ENCODE measurements at places on chromosomes 12 and 14. TPM values are rescaled to one million over a fixed set of nuclear protein-coding genes. Genes with fewer than 3 reads are reported as not detected.
A peak's percentile ranks its signal among the peaks of the same experiment; 100 is the strongest.

The NYNRIN gene
- 0.11 TPM for total RNA-seq

The CFAP251 gene
- 2.0 TPM for total RNA-seq

- no peak overlapping the region for H3K27ac ChIP-seq
- peaks cover 33% of the 10 kb centered on the region for H3K4me1 ChIP-seq
- DNase-seq, result no peak
- H3K27me3 ChIP-seq, result no peaks in the 10 kb centered on the region
Observed at GRCh38 chr12:46400406-46400805, 27.8 kb upstream of the SLC38A2 start.

- H3K4me1 ChIP-seq, result peaks cover 23% of the 10 kb centered on the region
- no peak overlapping the region for H3K27ac ChIP-seq
- H3K36me3 ChIP-seq, result peaks cover 7% of the 10 kb centered on the region
- H3K27me3 ChIP-seq, result peaks cover 39% of the 10 kb centered on the region
Observed at GRCh38 chr12:44873898-44874297, 2.2 kb downstream of the NELL2 start.

DNA sequence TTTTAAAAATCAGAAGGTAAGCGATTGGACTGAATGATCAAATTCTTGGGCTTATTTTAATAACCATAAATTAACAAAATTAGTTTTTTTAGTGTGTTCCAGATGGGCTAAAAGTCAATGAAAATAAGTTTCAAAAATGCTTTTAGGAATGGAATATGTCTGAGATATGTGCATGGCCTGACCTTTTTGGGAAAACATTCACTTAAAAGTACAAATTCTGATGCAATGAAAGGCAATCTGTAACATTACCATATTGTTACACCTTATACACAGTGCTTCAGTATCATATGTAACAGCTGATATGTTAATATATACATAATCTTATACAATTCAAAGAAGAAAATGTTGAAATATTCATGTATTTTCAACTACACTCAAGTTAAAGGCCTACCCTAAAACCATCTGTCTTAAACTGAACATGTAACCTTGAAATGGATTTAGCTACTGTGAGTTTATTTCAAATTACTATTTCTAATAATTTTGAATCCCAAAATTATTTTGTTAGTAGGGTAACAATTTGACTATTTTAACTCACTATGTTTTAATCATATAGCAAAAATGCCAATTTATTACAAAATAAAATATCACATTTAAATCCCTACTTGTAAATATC is 84.8 kb downstream of the EEA1 start:
- H3K27me3 ChIP-seq, result no peaks in the 10 kb centered on the region
- no peaks in the 10 kb centered on the region for H3K4me1 ChIP-seq
- H3K4me3 ChIP-seq, result no peak overlapping the region
- no peak overlapping the region for H3K27ac ChIP-seq
- no peak for DNase-seq

GRCh38 chr12:106248846-106249371 is 1.1 kb upstream of the CKAP4 start:
- peaks cover 7% of the 10 kb centered on the region for H3K4me1 ChIP-seq
- DNase-seq, result no peak
- no peaks in the 10 kb centered on the region for H3K27me3 ChIP-seq
- H3K36me3 ChIP-seq, result no peaks in the 10 kb centered on the region
- H3K4me3 ChIP-seq, result peak overlapping the region; percentile 20
- H3K27ac ChIP-seq, result no peak overlapping the region

DNA sequence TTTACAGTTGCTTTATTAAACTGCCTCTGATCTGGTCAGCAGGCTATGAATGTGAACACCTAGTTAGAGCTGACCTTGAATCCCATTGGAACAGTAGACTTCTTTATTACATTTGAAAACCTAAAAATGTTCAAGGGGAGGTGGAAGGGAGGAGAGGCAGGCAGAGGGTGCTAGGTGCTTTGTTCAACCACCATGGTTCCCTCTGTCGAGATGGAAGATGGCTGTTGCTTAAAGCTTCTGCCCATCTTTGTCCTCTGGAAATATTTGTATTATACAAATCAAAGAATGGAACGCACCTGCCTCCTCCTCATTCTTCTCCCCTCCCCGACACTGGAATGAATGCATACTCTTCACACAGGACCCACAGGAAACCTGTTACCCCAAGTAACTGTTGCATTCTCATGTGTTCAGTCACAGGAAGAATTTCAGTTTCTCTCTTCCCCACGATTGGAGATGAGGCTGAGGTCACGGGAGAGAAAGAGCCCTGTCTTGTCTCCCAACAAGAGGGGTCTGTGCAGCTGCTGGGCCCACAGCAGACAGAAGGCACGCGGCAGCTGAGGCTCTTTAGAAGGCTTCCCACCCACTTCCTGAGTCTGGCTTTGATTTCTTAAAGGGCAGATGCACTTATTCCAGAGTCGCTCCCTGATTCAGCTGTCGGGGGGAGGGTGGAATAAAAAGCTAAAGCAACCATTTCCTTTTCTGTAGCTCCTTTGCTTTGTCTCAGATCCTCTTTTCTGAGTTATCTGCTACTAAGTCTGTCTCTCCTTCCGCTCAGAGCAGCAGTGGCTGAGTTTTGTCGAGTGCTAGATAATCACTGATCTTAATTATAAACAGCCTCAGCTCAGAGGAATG is 217.9 kb upstream of the BTG1 start:
- H3K36me3 ChIP-seq, result peaks cover 11% of the 10 kb centered on the region
- H3K27me3 ChIP-seq, result no peaks in the 10 kb centered on the region
- peak overlapping the region; percentile 43 for H3K4me3 ChIP-seq
- peaks cover 49% of the 10 kb centered on the region for H3K4me1 ChIP-seq

DNA sequence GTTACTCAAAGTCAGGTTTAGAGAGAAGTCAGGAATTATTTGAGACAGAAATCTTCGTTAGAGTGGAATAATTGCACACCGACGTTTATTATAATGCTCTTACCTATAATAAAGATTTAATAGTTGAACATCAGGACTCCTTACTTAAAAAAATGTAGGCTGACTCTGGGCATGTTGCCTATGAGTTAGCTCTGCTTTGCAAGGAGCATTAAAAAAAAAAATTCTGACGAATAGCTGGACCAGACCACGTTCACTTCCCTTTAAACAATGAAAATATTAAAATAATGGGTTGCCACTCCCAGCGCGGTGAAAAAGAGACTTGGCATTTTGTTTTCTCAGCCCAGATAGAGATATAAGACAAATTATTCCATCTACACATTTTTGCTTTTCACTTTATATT is 574 bp upstream of the FANCM start:
- H3K27me3 ChIP-seq, result no peaks in the 10 kb centered on the region
- H3K4me1 ChIP-seq, result peaks cover 27% of the 10 kb centered on the region
- peak overlapping the region; percentile 99 for H3K27ac ChIP-seq
- H3K4me3 ChIP-seq, result peak overlapping the region; percentile 100
- no peak for DNase-seq

DNA sequence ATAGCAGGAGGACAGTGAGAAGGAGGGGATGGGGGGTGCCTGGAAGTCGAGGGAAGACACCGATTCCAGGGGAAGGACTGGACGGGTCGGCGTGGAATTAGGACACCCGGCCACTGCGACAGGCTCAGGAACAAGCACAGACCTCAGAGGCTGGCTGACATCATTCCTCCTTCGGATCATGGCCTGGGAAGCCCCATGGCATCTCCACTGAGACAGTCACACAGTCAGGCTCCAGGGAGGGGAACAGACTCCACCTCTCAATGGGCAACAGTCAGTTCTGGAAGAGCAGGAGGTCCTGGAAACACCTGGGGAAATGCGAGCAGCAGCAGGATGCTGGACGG is 67.9 kb upstream of the FBRSL1 start:
- H3K27me3 ChIP-seq, result peaks cover 8% of the 10 kb centered on the region
- H3K27ac ChIP-seq, result no peak overlapping the region
- H3K4me1 ChIP-seq, result peaks cover 3% of the 10 kb centered on the region
- no peak overlapping the region for H3K4me3 ChIP-seq
- H3K36me3 ChIP-seq, result no peaks in the 10 kb centered on the region

DNA sequence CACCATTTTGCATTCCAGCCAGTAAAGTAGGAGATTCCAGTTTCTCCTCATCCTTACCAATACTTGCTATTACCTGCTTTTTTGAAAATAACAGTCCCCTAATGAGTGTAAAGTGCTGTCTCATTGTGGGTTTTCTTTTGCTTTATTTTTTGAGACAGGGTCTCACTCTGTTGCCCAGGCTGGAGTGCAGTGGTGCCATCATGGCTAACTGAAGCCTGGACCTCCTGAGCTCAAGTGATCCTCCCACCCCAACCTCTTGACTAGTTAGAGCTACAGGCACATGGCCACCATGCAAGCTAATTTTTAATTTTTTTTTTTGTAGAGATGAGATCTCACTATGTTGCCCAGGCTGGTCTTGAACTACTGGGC is 60.6 kb downstream of the NINJ2 start:
- H3K27me3 ChIP-seq, result no peaks in the 10 kb centered on the region
- no peak overlapping the region for H3K4me3 ChIP-seq
- H3K27ac ChIP-seq, result no peak overlapping the region
- peaks cover 15% of the 10 kb centered on the region for H3K4me1 ChIP-seq
- no peaks in the 10 kb centered on the region for H3K36me3 ChIP-seq
- DNase-seq, result no peak

GRCh38 chr12:2284857-2285256 is 232.1 kb downstream of the CACNA1C start:
- no peak overlapping the region for H3K27ac ChIP-seq
- DNase-seq, result no peak
- peaks cover 8% of the 10 kb centered on the region for H3K27me3 ChIP-seq
- no peaks in the 10 kb centered on the region for H3K4me1 ChIP-seq
